ENCODE measurements at places on chromosomes 11 and 22. TPM values are rescaled to one million over a fixed set of nuclear protein-coding genes. Genes with fewer than 3 reads are reported as not detected.

- DNase-seq: no peak
Observed at GRCh38 chr11:126310992-126311310, 7.1 kb downstream of the DCPS start.

GRCh38 chr22:37187552-37187890 is 526 bp downstream of the C1QTNF6 start:
- no peak for DNase-seq

- DNase-seq: peak; percentile 22
Observed at GRCh38 chr11:125374398-125374797, 121.7 kb downstream of the FEZ1 start.

- DNase-seq: no peak
Observed at GRCh38 chr11:117891362-117891761, 14.9 kb upstream of the FXYD6 start.

DNA sequence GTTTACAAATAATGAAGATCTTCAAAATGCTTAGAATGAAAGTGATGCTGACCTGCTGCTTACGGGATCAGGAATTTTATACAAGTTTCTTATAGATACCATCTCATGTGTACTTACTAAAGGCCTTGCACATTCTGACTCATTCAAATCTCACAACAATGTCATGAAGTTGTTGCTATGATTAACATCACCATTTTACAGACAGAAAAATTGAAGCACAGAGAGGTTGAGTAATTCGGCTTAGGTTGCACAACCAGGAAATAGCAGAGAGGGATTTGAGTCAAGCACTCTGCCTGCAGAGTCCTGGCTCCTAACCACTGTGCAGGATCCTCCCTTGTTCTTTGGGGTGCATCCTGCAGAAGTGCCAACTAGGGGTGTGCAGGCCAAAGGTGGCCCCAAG is 471.9 kb downstream of the MIAT start:
- no peak for DNase-seq

GRCh38 chr11:75518204-75518549 is 7.6 kb downstream of the GDPD5 start:
- no peak for DNase-seq

MS4A12 gene
- total RNA-seq: not detected
